ENCODE measurements at places on chromosomes 3 and 15. TPM values are rescaled to one million over a fixed set of nuclear protein-coding genes. Genes with fewer than 3 reads are reported as not detected.

The CYP1A2 gene
- total RNA-seq, result not detected

The RGMA gene
- total RNA-seq, result not detected

The GOLGA8T gene
- total RNA-seq, result 2.3 TPM

The PRR23E gene
- not detected for total RNA-seq

The PIF1 gene
- 24.7 TPM for total RNA-seq

The TIMP4 gene
- total RNA-seq, result not detected

The LSM3 gene
- 15.2 TPM for total RNA-seq

The MYL3 gene
- not detected for total RNA-seq

The ISY1 gene
- 59.7 TPM for total RNA-seq

The PLA1A gene
- not detected for total RNA-seq

The ENTPD3 gene
- total RNA-seq, result not detected

The UBE3A gene
- 148 TPM for total RNA-seq

The RBSN gene
- 19.1 TPM for total RNA-seq

The SHC4 gene
- total RNA-seq, result 0.57 TPM

GRCh38 chr3:124565013-124565412 is 165.2 kb upstream of the UMPS start:
- H3K27ac ChIP-seq, result peak overlapping the region; percentile 50
- H3K27me3 ChIP-seq, result peaks cover 21% of the 10 kb centered on the region
- no peaks in the 10 kb centered on the region for H3K4me1 ChIP-seq
- H3K36me3 ChIP-seq, result no peaks in the 10 kb centered on the region
- no peak for DNase-seq
- H3K4me3 ChIP-seq, result no peak overlapping the region

- DNase-seq, result peak; percentile 78
- no peak overlapping the region for H3K4me3 ChIP-seq
- H3K27me3 ChIP-seq, result no peaks in the 10 kb centered on the region
- peak overlapping the region; percentile 64 for H3K27ac ChIP-seq
- peaks cover 11% of the 10 kb centered on the region for H3K36me3 ChIP-seq
Observed at GRCh38 chr15:74620636-74621545, 5.3 kb downstream of the CLK3 start.

DNA sequence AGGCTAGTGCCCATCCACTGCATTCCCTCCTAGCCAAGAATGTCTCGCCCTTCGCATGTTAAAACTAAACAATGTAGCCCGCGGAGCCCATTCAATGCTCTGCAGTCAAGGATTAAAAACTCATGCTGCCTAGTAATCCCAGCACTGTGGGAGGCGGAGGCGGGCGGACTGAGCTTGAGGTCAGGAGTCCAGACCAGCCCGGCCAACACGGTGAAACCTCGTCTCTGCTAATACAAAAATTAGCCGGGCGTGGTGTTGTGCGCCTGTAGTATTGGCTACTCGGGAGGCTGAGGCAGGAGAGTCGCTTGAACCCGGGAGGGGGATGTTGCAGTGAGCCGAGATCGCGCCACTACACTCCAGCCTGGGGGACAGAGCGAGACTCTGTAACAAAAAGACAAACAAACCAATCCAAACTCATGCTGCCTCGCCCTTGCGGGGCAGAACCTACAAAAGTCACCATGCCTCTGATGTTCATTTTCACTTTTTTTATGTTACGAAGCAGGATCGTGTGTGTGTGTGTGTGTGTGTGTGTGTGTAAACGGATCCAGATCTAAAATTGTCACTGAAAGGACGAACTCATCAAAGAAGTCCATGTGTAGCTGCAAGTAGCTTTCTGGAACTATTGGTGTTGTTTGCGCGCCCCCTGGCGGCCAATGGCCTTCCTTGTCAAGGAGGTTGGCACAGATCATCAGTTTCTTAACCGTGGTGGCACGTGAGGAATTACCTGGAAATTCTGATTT is 54.8 kb upstream of the SPESP1 start:
- DNase-seq, result peak; percentile 87
- peaks cover 16% of the 10 kb centered on the region for H3K27me3 ChIP-seq
- H3K36me3 ChIP-seq, result no peaks in the 10 kb centered on the region
- H3K27ac ChIP-seq, result no peak overlapping the region
- no peak overlapping the region for H3K4me3 ChIP-seq
- no peaks in the 10 kb centered on the region for H3K4me1 ChIP-seq

GRCh38 chr3:64961301-64961700 is 273.5 kb upstream of the ADAMTS9 start:
- H3K27me3 ChIP-seq, result no peaks in the 10 kb centered on the region
- no peak for DNase-seq
- H3K36me3 ChIP-seq, result no peaks in the 10 kb centered on the region
- no peak overlapping the region for H3K27ac ChIP-seq
- no peak overlapping the region for H3K4me3 ChIP-seq

DNA sequence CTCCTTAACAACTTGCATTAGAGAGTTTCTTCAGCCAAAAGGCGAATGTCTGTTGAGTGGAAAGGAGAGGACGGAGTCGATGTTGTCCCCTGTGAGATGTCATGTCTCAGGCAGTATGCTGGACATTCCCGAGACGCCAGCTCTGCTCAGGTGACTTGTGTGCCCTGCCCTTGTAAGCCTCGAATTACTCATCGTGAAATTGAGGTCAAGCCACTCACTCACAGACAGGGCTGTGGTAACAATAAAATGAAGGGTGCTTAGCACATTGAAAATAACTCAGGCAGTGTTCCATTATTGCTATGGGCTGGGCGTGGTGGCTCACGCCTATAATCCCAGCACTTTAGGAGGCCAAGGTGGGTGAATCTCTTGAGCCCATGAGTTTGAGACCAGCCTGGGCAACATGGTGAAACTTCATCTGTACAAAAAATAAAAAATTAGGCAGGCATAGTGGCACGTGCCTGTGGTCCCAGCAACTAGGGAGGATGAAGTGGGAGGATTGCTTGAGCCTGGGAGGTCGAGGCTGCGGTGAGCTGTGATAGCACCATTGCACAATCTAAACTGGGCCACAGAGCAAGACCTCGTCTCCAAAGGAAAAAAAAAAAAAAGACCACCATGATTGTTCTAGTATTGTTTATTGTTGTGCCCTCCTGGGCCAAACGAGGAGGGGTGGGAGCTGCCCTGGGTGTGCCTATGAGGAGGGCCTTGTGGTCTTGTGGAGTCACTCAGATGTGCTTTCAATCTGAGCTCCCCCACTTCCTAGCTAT is 214.4 kb downstream of the THSD4 start:
- H3K27me3 ChIP-seq, result peaks cover 6% of the 10 kb centered on the region
- H3K4me3 ChIP-seq, result no peak overlapping the region
- no peak for DNase-seq
- H3K36me3 ChIP-seq, result no peaks in the 10 kb centered on the region

- peaks cover 9% of the 10 kb centered on the region for H3K4me1 ChIP-seq
- no peak for DNase-seq
- no peaks in the 10 kb centered on the region for H3K27me3 ChIP-seq
- H3K4me3 ChIP-seq, result peak overlapping the region; percentile 67
- H3K27ac ChIP-seq, result peak overlapping the region; percentile 75
- peaks cover 4% of the 10 kb centered on the region for H3K36me3 ChIP-seq
Observed at GRCh38 chr3:112497897-112498548, 1.2 kb downstream of the BTLA start.

DNA sequence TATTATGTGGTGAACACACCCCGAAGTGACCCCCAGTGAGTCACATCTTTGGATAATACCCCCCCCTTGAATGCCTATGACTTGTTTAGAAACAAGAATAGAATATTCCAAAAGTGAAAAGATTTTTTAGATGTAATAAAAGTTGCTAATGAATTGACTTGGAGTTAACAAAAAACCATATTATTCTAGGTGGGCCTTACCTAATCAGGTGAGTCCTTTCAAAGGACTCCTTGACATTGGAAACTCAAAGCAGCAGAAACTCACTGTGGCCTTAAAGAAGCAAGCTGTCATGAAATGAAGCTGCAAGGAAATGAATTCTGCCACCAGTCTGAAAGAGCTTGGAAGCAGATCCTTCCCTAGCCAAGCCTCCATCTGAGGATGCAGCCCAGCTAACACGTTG is 10.9 kb upstream of the ISL2 start:
- DNase-seq, result no peak
- H3K36me3 ChIP-seq, result no peaks in the 10 kb centered on the region
- H3K27me3 ChIP-seq, result peaks cover 45% of the 10 kb centered on the region
- no peak overlapping the region for H3K4me3 ChIP-seq

DNA sequence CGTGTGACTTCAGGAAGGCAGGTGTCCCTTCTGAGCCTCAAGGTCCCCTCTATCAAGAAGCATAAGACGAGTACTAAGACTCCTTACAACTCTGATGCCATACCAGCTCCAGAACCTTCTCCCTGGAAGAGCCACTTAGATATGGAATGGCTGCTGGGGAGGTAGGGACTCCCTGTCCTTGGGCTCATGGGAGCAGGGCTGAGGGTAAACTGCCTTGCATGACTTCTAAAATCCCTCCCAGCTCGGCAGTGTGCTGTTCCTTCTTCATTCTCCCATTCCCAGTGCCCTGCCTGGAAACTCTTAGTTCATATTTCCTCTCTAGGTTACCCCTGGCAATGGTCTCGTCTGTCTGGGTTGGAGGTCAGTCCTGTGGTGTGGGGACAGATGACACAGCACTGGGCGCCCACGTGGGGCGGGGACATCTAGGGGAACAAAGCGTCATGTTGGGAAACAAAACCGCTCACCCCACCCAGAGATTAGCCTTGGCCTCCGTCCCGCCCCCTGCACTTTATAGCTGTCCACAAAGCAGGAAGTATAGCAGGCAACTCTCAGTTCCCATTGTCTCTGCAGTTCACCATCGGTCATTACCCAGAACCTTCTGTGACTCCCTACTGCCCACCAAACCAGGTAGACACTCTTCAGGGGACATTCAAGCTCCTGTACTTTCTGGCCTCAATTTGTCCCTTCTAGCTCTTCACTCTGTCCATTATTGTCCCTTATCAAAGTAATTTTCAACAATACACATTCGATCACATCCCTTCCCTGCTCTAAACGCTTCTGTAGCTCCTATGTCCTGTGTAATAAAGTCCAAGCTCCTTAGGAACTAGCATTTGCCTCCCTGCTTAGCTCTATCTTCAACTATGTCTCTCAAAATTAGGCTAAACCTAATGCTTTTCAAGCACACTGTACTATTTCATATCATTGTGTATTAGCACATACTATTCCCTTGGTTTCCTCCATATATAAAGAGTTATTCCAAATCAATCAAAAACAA is 73.8 kb downstream of the IQSEC1 start:
- H3K36me3 ChIP-seq, result peaks cover 5% of the 10 kb centered on the region
- peaks cover 72% of the 10 kb centered on the region for H3K4me1 ChIP-seq
- peak overlapping the region; percentile 53 for H3K4me3 ChIP-seq
- peak overlapping the region; percentile 65 for H3K27ac ChIP-seq

DNA sequence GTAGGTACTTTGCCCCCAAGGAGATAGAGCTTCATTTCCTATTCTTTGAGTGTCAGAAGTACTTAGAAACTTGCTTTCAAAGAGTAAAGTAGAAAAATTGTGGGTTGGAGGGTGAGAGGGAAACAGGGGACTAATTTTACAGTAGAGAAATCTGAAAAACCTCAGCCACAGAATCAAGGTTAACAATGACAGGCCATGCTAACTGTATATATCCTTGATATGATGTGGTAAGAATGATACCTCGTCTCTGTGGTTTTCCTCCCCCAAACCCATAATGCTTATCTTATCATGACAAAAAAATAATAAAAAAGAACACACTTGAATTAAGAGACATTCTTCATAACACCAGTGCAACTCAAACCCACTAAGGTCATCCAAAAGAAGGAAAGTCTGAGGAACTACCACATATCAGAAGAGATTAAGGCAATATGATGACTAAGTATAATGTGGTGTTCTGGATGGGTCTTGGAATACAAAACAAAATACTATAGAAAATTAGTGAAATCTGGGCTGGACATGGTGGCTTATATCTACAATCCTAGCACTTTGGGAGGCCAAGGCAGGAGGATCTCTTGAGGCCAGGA is 360.4 kb downstream of the ULK4 start:
- H3K27ac ChIP-seq, result no peak overlapping the region
- peaks cover 2% of the 10 kb centered on the region for H3K27me3 ChIP-seq
- H3K4me1 ChIP-seq, result no peaks in the 10 kb centered on the region
- H3K4me3 ChIP-seq, result no peak overlapping the region
- H3K36me3 ChIP-seq, result no peaks in the 10 kb centered on the region
- DNase-seq, result no peak

GRCh38 chr3:23206366-23206765 is 3.2 kb downstream of the UBE2E2 start:
- H3K4me3 ChIP-seq, result no peak overlapping the region
- peaks cover 10% of the 10 kb centered on the region for H3K36me3 ChIP-seq
- H3K4me1 ChIP-seq, result peaks cover 15% of the 10 kb centered on the region
- H3K27me3 ChIP-seq, result peaks cover 30% of the 10 kb centered on the region
- DNase-seq, result no peak

GRCh38 chr3:107634099-107634489 is 111.3 kb downstream of the BBX start:
- H3K4me1 ChIP-seq, result peaks cover 28% of the 10 kb centered on the region
- H3K27me3 ChIP-seq, result no peaks in the 10 kb centered on the region
- no peaks in the 10 kb centered on the region for H3K36me3 ChIP-seq
- H3K4me3 ChIP-seq, result no peak overlapping the region
- no peak for DNase-seq
- H3K27ac ChIP-seq, result no peak overlapping the region
